ENCODE measurements at places on chromosomes 11 and 22.

- no peak for DNase-seq
These were observed 75.1 kb upstream of the CADM1 start for GRCh38 chr11:115579181-115579825.

DNA sequence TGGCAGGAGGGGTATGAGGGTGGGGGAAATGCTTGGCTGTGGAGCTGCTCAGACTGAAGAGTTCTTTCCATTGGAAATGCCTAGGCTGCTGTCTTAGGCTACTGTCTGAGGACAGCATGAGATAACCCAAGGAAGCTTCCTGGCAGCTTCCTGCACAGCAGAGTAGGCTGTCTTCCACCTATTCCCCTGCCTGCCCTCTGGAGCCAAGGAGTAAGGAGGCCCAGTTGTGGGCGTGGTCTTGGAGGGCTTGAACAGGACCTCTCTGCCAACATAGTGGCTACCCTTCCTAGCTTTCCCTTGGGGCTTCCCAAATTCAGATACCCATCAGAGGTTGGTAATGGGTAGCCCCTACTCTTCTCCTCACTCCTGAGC lies 25.9 kb downstream of the PHLDB1 start:
- DNase-seq = no peak

DNA sequence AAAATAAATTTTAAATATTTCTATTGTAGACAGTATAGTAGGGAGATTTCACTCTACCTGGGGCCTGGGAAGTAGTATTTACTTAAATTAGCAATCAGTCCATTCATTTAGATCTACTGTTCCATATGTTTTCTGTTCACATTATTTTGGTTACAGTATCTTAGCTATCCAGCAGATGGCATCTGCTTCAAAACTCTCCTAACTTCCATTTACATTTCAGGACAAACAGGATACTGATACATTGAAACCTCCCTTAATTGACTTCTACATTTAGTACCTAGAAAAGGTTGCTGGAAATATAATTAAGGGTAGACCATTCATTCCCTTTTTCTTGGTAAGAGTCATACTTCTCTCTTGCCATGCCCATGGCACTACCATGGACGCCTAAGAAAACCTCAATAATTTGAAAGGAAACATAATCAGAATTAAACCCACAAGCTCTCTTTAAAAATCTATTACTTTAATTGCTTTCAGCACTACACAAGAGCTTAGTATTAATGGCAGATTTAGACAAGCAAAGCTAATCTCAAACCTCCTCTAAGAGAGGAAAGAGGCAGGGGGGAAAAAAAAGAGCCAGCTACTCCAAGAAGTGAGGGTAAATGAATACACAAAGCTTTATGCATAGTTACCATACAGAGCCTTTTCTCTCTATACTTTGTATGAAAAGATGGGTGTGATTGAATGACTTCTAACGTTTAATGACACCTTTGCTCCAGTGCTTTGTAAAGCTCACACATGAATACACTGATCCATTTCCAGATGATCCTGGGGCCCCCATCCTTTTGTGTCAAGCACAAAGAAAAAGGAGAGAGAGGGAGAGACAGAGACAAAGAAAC lies 131.2 kb upstream of the MTMR2 start:
- no peak for DNase-seq

- no peak for DNase-seq
These were observed 283.7 kb upstream of the ANO3 start for GRCh38 chr11:26048271-26048670.

DNA sequence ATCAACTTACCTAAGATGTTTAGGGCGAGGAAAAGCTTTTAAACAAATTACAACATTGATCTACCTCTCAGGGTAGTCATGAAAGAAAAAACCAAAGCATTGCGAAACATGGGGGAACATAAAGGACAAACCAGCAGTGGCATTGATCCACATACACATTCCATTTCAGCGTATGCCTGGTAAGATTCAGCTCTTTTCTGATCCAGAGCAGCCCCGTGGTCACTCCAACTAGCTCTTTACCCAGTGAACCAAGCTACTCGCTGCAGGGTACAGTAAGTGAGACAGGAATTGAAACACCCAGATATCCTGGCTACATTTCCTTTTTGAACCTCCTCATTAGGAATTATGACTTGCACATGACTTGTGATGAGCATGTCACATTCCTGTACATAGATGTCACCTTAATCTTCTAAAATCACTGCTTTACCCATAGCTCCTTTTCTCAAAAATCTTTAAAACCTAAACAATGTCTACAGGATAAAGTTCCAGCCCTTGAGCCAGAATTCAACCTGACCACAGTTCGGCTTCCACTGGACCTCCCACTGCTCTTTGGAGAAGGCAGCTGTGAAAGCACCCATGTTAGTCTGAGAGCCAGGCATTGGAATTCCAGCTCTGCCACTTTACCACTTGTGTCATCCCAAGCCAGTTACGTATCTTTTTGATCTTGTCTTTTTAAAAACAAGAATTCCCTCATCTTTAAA lies 42.9 kb upstream of the AKIP1 start:
- DNase-seq = no peak

- DNase-seq = no peak
These were observed 437.7 kb downstream of the BUD13 start for GRCh38 chr11:116335078-116335477.

GRCh38 chr22:17242641-17243040 lies 23.4 kb upstream of the ADA2 start:
- DNase-seq = no peak

- no peak for DNase-seq
These were observed 33.4 kb downstream of the HTR3A start for GRCh38 chr11:114008331-114008730.

GRCh38 chr11:83721263-83721662 lies 435.1 kb upstream of the CCDC90B start:
- no peak for DNase-seq

DNA sequence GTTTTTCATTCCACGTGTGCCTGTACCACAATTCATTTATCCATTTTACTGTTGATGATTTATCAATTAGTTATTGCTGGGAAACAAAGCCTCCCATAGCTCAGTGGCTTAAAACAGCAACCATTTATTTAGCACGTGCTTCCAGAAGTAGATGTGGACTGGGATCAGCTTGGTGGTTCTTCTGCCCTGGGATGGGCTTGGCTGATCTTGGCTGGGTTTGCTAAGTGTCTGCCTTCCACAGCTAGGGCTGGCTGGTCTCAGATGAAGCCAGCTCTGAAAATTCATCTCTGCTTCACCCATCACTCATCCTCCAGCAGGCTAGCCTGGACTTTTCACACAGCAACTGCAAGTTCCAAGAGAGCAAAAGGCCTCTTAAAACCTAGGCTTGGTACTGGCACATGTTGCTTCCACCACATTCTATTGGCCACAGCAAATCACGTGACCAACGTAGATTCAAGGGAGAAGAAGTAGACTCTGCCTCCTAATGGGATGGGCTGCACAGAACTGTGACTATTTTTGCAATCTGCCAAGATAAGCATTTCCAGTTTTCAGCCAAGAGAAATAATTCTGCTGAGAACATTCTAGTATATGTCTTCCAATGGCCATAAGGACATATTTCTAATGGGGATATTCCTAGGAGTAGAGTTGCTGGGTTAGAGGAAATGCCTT lies 124.9 kb downstream of the MN1 start:
- no peak for DNase-seq

- no peak for DNase-seq
These were observed 86.6 kb upstream of the GRIK4 start for GRCh38 chr11:120424970-120425332.

Measured in effector memory CD8-positive, alpha-beta T cell (primary cell).